ENCODE measurements at places on chromosomes 13 and 19.
A peak's percentile ranks its signal among the peaks of the same experiment; 100 is the strongest.

DNA sequence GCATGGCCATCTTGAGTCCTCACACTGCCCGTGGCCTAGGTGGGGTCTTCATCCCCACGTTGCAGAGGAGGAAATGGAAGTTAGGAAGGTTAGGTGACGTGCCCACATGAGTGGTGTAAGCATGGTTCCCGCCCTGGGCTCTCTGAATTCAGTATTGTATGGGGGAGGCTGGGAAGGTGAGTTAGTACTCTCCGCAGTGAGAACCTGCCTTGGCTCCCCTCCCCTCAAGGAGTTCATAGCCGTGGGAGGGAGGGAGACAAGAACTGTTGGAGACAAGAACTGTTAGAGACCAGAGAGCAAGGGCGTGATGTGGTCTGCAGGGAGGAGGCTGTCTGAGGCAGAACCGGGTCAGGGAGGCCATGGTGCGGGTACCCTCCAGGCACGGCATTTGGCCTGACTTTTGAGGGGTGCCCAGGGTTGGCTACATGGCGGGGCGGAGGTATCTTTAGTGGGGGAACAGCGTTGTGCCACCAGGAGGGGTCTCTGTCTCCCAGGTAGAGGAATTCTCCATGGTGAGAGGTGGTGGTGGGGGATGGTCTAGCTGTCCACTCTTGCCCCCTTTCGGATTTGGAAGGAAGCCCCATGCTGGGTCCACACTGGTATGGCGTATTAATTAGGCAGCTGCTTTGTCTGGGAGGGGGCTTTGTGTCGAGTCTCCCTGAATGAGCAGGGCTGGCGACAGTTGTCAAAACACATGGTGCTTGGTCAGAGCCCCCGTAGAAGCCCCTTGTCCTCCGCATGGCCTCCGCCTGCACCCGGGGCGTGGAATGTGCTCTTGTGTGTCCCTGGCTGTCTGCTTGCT lies 45.8 kb downstream of the CAPN12 start:
- DNase-seq = no peak

DNA sequence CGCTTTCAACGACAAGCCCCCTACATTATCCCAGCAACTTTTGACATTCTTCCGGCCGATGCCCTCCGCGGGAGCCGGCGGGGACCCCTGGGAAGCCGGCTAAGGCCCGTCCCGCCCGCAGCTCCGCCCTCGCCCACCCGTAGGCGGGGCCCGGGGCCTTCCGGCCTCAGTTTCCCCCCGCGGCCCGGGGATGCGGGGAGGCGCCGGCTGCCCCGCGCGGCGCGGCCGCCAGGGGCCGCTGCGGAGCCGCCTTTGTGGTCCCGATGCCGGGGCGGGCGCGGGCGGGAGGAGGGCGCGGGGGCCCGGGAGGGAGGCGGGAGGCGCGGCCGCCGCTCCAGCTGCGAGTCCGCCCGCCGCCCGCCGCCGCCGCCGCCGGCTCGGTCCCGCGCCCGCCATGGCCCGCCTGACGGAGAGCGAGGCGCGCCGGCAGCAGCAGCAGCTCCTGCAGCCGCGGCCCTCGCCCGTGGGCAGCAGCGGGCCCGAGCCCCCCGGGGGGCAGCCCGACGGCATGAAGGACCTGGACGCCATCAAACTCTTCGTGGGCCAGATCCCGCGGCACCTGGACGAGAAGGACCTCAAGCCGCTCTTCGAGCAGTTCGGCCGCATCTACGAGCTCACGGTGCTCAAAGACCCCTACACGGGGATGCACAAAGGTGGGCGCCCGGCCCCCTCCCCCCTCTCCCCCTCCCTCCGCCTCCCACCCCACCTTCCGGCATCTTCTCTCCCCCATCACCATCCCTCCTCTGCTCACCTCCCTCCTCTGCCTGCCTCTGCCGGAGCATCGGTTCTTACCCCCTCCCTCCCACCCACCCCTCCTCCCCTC lies at the start of gene CELF5:
Gene CELF5 (plus strand): TSS at position 316 of the 823 bp plus-strand sequence. CDS start 79 bp downstream, at position 395.
- DNase-seq = peak; percentile 43

DNA sequence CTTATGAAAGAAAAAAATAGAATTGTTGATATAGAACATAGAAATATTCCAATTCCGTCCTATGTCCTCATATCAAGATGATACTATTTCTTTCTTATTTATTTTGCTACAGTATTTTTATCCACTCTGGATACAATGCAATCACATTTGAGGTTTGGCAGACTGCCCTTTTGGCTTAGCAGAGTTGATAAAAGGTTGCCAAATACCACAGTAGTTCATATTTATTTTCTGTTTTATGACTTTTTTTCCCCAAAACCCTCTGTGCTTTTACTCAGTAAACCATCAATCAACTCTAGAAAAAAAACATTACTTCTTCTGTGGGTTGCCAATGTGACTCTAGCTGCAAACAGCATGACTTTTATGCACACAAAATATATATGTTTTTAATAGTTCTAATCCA lies 424.5 kb downstream of the PCDH9 start:
- no peak for DNase-seq

DNA sequence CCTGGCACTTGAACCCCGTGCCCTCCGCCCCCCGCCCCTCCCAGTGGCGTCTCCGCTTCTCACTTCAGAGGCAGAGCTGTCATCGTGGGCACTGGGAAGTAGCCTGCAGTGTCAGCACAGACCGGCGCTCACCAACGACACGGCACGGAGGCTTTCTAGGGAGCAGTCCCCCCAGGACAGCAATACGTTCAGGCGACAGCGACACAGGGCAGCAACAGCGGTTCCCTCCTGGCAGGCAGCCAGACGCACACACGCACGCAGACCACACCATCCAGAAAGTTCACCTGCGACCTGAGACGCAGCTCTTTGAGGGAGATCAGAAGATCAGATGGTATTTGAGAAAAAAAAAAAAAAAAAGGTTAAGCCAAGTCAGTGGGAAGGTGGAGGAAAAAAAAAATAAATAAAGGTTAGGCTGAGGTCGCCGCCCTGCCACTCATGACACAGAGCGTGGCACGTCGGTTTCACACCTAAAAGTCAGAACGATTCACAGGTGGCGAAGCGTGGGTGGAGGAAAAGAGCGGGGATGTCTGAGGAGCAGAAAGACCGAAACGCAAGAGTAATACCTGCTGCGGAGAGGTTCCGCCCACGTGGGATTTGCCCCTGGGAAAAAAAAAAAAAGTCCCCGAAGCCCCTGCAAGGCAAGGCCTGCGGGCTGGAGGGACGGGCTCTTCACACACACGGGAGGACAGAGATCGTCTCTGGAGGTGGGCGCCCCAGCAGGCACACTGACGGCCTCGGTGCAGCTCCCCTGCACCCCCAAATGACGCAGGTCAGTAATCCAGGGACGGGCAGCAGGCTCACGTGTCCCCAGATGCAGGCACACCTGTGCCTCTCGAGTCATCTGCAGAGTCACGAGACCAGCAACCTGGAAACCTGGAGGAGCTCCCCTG lies 94.5 kb downstream of the GNG7 start:
- DNase-seq = peak; percentile 79

DNA sequence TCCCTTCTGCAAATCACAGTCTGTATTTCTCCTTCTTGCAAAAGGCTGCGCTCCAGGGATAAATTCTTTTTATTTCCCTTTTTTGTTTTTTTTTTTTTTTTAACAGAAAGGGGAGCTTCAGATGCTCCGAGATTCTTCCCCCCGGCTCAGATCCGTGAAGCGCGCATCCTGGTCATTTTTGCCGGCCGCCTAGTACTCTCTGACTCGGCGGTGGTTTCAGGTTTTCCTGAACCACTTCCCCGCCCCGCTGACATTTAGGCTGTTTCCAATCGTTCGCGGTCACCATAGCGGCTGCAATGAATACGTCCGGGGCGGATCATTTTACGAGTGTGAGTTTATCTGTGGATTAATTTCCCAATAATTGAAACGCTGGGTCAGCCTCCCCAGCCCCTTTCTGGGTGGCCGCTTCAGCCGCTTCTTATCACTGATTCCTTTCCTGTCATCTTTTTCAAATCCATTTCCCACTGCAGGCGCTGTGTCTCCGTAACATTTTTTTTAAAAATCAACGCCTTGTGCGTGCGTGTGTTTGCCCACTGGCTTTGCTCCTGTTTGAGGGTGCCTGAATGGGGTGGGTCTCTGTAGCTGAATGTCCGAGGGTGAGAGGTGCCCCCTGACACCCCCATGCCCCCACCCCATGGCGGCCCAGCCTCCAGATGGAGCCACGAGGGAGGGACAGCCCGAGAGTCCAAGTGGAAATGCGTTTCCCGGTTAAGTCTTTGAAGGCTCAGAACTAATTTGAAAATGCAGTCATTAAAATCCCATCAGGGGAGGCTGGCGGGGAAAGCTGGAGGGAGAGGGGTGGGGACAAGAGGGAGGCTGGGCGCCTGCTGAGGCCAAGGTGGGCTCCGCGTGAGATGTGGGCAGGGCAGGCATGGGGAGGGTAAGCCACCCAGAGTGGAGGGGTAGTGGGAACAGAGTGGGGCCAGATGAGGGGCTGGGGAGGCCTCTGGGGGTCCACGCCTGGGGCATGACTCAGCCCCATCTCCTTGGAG lies 10.6 kb downstream of the ONECUT3 start:
- no peak for DNase-seq

DNA sequence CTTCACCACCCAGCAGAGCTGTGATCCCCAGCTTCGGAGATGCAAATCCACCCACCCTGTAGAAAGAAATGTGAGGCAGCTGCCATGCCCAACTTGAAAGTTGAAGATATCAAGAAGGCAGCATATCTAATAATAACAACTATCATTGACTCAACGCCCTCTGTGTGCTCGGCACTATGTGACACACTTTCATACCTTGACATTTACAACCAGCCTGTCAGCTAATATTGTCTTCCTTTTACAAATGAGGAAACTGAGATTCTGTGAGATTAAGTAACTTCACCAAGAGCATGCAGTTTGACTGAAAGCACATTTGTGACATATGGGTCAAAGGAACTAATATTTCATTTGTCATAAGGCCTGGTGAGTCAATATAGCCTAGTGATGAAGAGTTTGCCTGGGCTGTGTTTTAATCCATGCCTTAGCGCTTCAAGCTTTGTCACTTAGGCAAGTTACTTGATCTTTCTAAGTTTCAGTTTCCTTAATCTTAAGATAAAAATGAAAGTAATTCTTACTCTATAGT lies 137.0 kb downstream of the FLT1 start:
- DNase-seq = no peak

GRCh38 chr19:38849147-38849859 lies 483 bp downstream of the HNRNPL start:
- DNase-seq = peak; percentile 97

DNA sequence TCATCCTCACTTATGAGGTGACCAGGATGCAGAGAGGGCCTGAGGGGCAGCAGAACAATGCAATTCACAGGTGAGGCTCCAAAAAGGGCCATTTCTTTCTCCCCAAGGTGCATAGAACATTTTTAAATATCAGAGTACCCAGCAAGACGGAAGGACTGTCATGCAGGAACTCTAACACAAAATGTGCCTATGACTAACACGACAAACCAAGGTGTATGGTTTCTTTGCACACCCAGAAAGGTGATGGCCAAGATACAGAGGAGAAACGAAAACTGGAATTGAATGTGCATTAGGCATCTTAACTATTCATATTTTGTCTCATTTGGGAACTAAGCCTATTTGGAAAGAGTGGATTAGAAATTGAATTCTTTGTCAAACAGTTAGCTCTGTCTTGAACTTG lies 29.9 kb downstream of the SHISA2 start:
- DNase-seq = no peak

DNA sequence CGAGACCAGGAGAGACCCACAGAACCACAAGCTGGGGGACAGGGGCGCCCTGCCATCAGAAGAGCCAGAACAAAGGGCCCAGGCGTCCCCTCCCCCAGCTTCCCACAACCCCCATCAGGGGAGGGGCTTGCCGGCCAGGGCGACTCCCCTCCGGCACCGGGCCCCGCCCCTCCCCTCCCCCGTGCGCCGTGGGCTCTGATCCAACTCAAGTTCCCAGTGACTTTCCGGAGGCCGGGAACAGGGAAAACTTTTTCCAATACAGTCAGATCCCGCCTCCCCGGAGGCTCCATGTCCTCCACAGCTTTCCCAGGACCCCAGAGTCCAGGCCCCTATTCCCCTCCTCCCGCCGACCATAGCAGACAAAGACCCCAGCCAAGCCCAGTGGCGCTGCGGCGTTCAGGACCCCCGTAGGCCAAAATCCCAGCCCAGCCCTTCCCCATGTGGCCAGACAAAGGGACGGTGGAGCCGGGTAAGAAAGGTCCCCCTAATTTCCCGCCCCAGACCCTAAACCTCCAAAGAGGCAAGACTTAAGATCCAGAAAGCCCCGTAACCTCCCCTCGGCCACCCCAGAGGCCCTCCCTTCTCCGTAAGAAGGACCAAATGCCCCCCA lies 673 bp downstream of the TEAD2 start:
- peak; percentile 13 for DNase-seq

All from stimulated activated CD4-positive, alpha-beta T cell treated with anti-CD3 and anti-CD28 coated beads, TNF-alpha, amount 100 ng/mL, for 48 hours (primary cell).